Omental fat pad (tissue), 4 donors: ENCODE measurements at places on chromosomes 2 and 18. TPM values are rescaled to one million over a fixed set of nuclear protein-coding genes. Genes with fewer than 3 reads are reported as not detected.

Gene LYPD6
- 13.9 TPM for total RNA-seq

Gene PAIP2B
- total RNA-seq, result 3.0 TPM

Gene OSR1
- total RNA-seq, result 33.7 TPM

Gene ACP1
- 62.3 TPM for total RNA-seq

Gene MBD2
- total RNA-seq, result 33.3 TPM

Gene ACOXL
- total RNA-seq, result 0.84 TPM

Gene RUFY4
- total RNA-seq, result 0.95 TPM

Gene IL36B
- total RNA-seq, result not detected

Gene MEP1B
- total RNA-seq, result not detected

Gene C2orf66
- total RNA-seq, result 8.1 TPM

Gene CNTNAP5
- total RNA-seq, result not detected

Gene KLHL41
- 0.19 TPM for total RNA-seq

Gene KIF3C
- total RNA-seq, result 6.2 TPM

Gene SOWAHC
- 16.3 TPM for total RNA-seq

Gene MSTN
- not detected for total RNA-seq

Gene ERCC3
- 42.3 TPM for total RNA-seq

Gene CDKL4
- 0.72 TPM for total RNA-seq

Gene SALL3
- not detected for total RNA-seq

Gene FRZB
- 2.0 TPM for total RNA-seq

DNA sequence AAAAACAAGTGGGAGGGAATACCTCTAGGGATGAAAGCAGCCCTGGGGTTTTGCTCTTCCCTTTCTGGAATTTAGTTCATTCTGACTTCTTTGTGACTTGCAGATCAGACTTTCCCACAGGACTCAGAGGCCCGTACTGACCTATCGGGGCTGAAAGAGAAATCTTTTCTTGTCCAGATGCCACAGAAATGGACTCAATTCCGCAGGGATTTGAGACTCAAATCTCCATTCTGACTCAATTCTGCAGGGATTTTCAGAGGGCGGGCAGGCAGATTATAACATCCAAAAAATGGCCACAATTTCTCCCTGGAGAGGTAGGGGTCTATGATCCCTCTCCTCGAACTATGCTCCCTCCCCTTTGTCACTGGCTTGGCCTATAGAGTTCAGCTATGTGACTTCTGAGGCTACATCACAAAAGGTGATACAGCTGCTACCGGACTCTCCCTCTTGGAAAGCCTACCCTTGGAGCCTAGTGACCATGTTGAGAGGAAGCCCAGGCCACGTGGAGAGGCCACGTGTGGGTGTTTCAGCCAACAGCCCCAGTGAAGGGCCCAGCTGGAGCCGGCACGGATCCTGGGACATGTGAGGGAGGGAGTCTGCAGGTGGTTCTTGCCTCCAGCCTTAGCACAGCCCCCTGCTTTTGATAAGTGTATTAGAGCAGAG, 4.8 kb upstream of the EFHD1 start:
- no peak for DNase-seq

DNA sequence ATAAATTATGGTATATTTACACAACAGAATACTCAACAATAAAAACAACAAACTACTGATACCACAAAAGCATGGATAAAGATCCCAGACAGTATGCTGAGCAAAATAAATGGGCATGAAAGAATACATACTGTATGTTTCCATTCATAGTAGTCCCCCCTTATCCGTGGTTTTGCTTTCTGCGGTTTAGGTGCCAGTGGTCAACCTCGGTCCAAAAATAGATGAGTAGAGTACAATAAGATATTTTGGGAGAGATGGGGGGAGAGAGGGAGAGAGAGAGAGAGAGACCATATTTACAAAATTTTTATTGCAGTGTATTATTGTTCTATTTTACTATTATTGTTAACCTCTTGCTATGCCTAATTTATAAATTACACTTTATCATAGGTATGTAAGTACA, 21.0 kb upstream of the TGFA start:
- no peak for DNase-seq

GRCh38 chr2:128786741-128787478, 468.2 kb upstream of the HS6ST1 start:
- DNase-seq, result no peak

- DNase-seq, result no peak
Observed at GRCh38 chr18:54386043-54386442, 28.3 kb downstream of the C18orf54 start.

- DNase-seq, result no peak
Observed at GRCh38 chr2:131520526-131520925, 7.2 kb upstream of the CCDC74A start.

GRCh38 chr2:224971214-224971613, 71.1 kb downstream of the DOCK10 start:
- no peak for DNase-seq

DNA sequence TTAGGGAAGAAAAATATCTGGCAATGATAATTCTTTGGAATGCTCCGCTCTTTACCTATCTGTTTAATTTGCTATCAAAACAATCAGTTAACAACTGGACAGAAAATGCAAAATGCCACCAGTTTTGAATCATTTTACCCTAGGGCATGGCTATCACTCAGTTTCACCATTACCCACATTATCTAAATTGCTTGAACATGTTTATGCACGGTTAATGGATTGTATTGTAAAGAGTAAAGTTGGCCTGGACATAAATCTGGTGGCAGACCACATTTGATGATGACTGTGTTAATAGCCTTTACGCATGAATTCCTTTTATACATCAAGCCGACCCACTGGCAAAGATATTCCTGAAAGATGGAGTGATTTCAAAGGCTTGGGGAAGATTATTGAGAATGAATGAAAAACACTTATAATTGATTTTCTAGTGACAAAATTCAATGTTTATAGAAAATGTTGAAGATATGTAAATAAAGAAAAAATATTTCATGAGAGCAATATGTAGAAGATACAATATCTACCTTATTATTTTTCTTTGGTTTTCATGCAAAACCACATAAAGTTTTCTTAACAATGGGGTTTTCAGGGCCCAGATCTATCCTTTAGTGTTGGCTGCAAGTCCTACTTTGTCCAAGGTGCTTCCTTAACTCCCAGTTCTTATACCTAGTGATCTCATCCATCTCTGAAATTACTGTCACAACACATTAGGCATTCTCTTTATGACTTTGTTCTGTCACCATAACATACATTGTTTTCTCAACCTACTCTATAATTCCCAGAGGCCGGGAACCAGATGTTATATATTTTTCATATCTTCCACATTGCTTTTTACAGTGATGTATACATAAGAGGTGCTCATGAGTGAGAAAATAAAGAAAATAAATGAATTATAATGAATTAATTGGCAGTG, 265.1 kb downstream of the RIT2 start:
- no peak for DNase-seq

- DNase-seq, result no peak
Observed at GRCh38 chr18:41751161-41751560, 203.9 kb upstream of the PIK3C3 start.

DNA sequence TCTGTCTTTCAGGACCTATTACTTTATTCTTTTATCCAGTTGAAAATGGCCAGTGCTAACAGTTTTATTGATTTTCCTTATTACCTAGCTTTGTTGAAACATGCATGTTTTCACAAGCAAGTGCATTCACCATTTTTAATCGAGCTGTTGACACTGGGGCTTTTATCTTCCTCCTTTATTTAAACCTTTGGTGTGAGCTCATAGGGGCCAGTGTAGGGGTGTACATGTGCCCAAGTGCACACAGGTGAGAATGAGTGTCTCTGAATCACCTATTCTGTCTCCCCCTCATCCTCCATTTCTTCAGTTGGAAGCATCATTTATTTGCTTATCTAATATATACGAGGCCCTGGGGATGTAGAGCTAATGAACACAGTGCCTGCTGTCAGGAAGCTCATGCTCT, 199.1 kb downstream of the PRKCE start:
- no peak for DNase-seq

DNA sequence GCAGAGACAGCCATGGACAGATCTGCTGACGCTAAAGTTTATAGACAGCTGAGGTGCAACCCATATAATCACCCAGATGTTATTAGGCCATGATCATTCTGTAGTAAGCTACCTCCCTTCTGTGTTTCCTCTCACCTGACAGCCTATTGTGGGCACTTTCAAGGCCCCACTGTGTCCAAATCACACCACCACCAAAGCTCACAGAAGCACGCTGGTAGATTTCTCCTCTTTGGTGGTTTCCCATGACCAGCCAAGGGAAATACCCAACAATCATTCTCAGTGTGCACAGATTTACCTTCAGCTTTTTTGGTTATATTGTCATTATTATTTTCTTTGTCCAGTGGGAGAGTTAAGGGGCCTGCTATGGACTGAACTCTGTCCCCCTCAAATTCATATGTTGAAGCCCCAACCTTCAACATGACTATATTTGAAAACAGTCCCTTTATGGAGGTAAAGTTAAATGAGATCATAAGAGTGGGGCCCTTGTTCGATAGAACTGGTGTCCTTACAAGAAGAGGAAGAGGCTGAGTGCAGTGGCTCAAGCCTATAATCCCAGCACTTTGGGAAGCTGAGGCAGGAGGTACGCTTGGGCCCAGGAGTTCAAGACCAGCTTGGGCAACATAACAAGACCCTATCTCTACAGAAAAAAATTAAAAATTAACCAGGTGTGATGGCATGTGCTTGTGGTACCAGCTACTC, 74.0 kb upstream of the MSH6 start:
- DNase-seq, result no peak

- no peak for DNase-seq
Observed at GRCh38 chr2:207805566-207806226, 36.0 kb upstream of the FZD5 start.

- DNase-seq, result no peak
Observed at GRCh38 chr2:77101796-77102452, 420.3 kb downstream of the LRRTM4 start.

DNA sequence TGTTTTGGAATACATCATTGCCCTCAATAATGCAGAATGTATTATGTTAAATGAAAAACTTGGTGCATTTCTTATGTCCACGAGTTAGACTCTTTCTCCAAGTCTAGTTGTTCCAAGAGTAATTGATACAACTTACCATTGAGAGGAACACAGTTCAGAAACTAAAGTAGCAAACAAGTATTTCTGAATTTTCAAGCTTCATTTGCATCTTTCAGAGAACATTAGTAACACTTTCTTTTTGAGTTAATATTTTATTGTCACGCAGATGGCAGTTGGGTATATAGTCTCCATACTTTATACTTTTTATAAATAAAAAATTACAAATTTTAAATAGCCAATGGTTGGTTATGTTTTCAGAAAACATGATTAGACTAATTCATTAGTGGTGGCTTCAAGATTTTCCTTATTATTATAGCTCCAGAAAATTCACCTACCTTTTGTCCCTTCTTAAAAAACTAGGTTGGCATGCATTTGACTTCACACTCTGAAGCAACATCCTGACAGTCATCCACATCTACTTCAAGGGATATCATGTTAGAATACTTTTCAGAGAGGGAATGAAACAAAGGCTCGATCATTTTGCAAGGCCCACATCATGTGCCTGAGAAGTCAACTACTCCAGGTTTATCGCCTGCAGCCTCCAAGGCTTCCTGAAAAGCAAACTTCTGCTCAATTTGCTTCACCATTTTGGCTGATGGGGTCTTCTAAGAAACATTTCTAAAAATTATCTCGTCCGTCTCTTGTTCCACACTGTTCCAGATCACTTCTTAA, 29.9 kb downstream of the LYPD6B start:
- DNase-seq, result no peak
